ENCODE measurements at places on chromosomes 3 and 15.

- peak; percentile 76 for DNase-seq
Observed at GRCh38 chr15:42994546-42994945, 74.0 kb upstream of the TTBK2 start.

DNA sequence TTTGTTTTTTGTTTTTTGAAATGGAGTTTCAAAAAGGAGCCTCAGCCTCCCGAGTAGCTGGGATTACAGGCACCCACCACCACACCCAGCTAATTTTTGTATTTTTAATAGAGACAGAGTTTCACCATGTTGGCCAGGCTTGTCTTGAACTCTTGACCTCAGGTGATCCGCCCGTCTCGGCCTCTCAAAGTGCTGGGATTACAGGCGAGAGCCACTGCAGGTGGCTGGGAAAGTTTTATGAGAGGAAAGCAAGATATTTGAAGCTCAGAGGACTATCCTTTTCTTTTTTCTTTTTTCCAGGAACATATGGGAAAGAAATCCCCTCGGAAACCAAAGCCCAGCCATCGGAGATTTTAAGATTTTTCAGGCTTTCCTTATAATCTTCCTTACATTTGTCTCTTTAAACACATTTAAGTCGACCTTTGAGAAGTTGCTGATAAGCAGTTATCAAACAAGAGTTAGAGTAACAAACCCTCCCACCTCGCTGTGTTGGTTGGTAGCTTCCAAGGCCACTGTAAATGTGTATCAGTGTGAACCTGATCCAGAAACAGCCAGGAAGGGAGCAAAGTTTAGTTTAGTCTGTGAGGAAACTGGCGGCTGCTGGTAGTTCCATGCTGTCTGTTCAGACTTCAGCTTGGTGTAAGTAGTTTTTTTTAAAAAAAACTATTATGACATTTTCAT is 34.5 kb upstream of the MAP3K13 start:
- DNase-seq: no peak

GRCh38 chr3:195087328-195087727 is 183.6 kb downstream of the XXYLT1 start:
- DNase-seq: no peak

DNA sequence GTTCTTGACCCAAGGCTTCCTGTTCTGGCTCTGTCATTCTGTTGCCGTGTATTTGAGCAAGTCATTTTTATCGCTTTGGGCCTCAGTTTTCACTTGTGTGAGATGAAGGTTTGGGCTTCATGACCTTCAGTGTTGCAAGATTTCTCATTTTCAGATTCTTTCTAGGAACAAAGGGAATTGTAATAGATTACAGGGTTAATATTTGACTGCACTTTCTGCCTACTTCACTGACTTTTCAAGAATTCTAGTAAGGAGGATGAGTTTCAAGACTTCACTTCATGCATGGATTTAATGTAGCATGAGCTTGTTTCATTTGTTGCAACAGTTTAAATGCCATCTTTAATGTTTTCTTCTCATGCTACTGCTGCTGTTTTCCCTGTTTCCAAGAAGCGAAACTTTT is 226.5 kb downstream of the NLGN1 start:
- DNase-seq: no peak

GRCh38 chr3:151558661-151559060 is 97.8 kb upstream of the IGSF10 start:
- no peak for DNase-seq

GRCh38 chr3:37941608-37942508 is 48.7 kb upstream of the VILL start:
- DNase-seq: no peak

DNA sequence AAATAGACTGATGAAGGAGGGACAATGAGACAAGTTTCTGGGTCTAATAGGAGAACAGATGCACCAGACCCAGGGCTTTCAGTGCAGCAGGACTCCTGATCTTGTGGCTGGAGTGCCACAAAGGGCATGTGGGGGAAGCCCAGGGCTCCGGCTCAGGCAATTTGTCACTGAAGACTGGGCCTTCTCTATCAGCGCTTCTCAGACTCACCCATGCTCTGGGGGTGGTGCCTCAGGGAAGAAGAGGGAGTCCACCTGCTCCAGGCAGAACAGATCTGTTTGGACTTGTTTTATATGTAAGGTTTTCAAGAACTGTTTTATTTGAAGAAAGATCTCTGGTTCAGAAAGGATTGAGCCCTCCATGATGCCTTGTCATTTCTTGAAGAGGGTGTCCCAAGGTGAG is 112.4 kb upstream of the TLE3 start:
- DNase-seq: no peak

DNA sequence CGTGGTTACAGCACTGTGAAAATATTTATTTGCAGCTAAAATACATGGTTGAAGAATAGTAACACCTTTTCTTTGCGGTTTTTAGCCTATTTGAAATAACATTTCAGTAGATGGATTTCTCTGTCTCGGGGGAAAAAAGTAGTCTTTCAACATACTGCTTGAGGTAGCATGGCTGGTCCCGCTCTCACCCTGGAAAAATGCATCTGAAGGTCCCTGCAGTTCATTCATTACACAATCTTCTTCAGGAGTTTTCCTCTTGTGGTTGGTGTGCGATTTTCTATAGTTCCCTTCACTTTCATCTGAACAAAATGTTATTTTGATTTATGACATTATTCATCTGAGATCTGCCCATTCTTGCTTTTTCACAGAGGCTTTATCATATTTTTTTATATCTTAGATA is 75.9 kb downstream of the STRIT1 start:
- DNase-seq: no peak

GRCh38 chr15:58357529-58358476 is 74.0 kb upstream of the LIPC start:
- DNase-seq: peak; percentile 30

GRCh38 chr3:4174791-4175190 is 128.4 kb upstream of the SETMAR start:
- no peak for DNase-seq

DNA sequence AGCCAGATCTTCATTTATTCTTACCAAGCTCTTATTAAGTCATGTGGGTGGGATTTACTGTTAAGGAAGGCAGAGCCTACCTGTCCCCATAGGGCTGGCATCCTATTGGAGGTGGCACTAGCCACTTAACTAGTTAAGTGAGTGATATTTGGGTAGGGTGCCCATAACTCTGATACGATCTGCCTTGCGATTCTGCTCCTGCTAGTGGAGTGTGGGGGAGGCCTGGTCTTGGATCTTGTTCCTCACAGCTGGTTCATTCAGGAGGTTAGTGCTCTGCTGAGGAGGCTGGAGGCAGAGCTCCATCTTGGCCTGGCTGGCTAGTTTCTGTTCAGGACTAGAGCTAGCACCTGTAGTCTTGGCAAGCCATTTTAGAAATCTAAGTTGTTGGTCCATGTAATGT is 9.3 kb downstream of the BAHD1 start:
- no peak for DNase-seq

DNA sequence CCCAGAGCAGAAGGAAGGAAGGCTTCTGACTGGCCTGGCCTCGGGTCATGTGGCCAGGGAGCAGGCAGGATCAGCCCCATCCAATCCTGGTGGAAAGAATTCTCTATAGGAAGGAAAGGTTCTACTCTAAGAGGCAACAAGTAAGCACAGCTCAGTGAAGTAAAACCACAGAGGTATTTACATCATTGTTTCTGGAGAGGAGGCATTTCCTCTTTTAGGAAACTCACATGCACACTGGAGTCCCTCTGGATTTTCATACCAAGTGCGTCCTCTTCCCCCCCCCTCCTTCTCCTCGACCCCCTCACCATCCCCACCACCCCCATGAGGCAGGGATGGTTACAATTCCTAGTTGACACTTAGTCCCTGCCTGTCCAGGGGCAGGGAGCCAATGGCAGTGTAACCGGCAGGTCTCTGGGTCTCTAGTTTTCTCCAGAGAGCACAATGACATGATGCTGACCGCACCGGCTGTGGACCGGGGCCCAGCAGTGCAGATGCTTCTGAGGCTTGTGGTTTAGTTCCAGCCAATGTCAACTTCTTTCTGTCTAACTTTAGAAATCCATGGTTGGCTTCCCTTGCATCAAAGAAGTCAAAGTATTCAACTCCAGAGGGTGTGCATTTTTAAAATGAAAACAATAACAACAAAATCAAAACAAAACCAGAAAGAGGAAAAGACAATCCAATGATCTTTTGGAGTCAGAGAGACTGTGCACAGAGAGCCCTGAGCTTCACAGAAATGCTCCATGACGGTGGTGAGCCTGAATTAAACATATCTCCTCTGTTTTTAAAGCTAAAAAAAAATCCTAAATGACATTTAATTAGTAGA is 230.3 kb upstream of the TLE3 start:
- DNase-seq: peak; percentile 54

DNA sequence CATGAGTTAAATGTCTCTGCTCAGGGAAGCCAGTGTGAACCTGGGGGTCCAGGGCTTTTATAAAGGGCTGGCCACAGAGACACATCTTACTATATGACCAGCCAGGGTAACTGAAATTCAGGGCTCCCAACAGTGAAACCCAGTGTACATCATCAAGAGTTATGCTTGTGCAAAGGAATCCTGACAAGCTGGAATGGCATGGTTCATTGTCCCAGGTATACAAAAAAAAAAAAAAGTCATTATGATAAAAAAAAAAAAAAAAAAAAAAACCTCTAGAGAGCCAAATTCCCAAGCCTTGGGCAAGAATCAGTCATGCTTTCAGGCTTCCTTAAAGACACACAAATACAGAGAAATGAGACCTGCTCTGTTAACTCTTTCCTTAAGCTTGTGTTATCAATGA is 452.0 kb downstream of the GABRG3 start:
- no peak for DNase-seq

GRCh38 chr3:147396712-147397046 is 9.7 kb downstream of the ZIC4 start:
- no peak for DNase-seq

- DNase-seq: no peak
Observed at GRCh38 chr3:13053420-13053819, 19.8 kb downstream of the IQSEC1 start.

DNA sequence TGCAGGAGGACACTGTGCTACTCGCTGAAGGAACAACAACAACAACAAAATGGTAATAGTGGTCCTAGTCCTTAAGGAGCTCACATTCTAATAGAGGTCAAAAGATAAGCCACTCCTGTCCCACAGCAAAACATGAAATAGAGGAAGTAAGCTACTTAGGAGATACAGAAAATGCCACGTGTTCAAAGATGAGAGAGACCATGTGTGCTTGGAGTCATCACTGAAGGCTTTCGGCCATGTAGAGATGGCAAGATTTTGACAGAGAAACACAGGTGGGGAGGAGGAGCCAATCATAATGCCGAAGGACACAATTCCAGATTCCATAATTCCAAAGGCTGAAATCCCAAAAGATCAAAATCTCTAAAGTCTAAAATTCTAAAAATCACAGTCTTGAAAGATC is 24.8 kb upstream of the RIOX2 start:
- DNase-seq: no peak

DNA sequence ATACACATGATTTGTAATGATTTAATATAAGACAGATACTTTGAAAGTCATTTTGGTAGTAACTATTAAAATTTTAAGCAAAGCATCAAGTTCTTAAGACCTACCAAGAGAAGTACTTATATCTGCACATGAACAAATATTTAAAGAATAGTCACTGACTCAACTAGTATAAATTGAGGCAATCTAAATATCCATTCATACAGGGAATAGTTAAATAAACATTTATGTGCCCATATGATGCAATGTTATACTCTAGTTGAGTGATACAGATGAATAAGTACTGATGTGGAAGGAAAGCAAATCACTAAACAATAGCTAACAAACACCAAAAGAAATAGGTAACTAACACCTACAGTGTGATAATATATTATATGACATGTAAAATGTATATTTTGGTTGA is 527.7 kb downstream of the EPHA3 start:
- no peak for DNase-seq

DNA sequence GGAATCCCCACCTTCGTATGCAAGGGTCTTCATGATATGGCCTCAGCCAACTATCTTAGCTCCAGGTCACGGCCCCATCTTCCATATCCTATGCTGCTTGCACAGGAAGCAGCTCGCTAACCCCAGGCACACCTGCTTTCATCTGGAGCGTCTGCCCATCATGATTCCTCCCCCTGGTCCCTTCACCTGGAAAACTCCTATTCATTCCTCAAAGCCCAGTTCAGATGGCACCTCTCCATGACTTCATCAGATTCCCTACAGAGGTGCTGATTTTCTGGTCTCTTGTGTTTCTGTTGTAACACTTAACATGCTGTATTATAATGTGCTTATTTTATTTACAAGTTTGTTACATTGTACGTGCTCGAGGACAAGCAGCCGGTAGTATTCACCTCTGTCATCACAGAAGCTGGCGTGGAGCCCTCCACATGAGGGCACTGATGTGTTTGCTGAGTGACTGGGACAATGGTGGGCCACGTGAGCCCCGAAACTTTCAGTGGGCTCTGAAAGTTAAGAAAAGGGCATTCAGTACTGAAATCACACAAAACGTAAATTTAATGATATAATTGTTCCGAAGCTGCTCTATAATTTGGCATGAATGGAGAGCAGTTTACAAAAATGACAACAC is 16.2 kb downstream of the MUC20 start:
- DNase-seq: no peak

DNA sequence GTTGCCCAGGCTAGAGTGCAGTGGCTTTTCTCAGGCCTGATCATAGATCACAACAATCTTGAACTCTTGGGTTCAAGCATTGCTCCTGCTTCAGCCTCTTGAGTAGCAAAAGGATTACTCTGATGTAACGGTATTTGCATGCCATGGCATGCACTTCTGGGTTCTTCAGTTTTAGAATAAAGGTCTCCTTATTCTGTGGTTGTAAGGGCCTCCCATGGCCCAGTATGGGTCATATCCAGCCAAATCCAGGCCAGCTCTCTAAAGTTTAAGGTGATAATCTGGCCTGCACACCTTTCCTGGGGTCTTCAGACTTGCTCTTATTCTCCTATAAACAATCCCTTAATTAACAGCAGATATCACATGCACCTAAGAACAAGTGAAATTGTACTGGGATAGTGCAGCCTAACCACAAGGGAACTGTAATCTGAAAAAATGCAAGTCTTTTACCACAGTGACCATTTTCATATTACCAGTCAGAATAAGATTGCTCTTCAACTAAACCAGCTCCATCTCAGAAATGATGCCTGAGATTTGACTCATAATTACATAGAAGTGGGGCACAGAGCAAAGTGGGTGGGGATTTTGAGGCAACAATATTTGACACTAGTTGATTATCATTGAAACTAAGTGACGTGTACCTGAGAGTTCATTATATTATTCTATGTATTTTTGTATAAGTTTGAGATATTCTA is 25.4 kb downstream of the COMMD2 start:
- DNase-seq: no peak

GRCh38 chr15:27133249-27133648 is 162.3 kb downstream of the GABRG3 start:
- DNase-seq: no peak
